ENCODE measurements at places on chromosomes 3 and 15.

GRCh38 chr15:101437618-101438481 is 51.7 kb downstream of the PCSK6 start:
- no peak for DNase-seq

DNA sequence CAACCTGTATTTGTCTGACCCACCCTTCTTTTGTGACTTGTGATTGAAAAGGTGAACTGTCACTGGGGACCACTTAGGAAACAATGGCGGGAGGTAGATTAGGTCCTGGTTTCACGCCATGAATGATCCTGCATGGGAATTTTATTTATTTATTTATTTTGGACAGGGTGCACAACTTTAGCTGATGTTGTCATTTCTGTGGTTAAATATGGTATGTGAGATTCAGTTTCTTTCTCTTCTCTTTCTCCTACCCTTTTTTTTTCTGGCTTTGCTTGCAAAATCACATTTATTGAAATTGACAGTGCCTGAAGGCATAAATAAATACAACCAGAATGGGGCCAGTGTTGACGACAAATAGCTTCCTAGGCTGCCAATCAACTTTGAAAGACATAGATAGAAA is 18.0 kb upstream of the HTR3E start:
- no peak for DNase-seq

DNA sequence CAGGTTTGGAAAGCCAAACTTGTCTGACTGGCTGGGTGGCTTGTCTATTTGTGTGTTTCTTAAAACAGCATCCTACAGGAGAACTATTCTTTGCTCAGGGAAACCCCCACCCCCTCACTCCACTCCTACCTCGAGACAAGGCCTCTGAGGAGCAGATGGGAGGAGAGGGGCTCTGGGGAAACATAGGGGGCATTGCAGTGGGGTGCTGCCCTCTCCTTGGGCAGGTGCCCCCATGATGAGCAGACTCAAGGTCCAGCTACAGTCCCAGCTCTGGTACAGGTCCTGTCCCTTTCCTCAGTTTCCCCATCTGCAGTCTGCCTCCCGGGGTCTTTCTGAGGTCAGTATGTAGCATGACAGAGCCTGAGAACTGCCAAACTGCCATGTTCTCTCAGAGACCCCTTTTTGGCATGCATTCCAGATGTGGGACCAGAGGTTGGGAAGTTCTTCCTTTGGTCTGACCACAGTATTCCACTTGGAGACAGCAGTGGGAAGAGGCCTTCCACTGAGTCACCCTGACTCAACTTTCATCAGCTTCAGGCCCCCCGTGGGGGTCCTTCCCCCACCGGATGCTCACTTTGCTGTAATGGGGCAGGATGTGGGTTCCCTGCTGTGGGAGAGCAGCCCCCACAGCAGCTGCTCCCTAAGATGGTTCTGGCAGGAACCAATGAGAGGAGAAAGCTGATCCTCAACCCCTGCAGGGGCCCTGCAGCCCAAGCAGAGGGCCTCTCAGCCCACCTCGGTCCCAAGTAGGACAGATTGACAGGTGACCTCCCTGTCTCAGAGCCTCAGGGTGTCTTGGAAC is 32.3 kb upstream of the CYP11A1 start:
- DNase-seq = no peak

GRCh38 chr3:189726277-189726676 is 95.1 kb downstream of the TP63 start:
- no peak for DNase-seq

DNA sequence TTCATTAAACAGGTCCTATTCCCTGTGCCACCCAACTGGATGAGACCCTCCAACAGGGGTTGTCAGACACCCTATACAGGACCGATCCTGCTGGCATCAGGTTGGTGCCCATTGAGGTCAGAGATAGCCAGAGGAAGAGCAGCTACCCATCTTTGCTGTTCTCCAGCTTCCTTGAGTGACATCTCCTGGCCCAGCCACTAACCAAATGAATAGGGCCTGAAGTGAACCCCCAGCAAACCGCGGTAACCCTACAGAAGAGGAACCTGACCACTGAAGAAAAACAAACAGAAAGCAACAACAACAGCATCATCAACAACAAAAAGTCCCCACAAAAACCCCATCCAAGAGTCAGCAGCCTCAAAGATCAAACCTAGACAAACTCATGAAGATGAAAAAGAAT is 133.6 kb upstream of the ARPP21 start:
- no peak for DNase-seq

GRCh38 chr3:183896610-183897009 is 11.9 kb upstream of the PARL start:
- DNase-seq = no peak

- peak; percentile 52 for DNase-seq
These were observed 2.2 kb downstream of the MAPK6 start for GRCh38 chr15:52021128-52021671.

GRCh38 chr3:196272826-196273225 is 14.7 kb downstream of the PCYT1A start:
- DNase-seq = no peak

GRCh38 chr3:40979962-40980361 is 219.3 kb upstream of the CTNNB1 start:
- DNase-seq = no peak

DNA sequence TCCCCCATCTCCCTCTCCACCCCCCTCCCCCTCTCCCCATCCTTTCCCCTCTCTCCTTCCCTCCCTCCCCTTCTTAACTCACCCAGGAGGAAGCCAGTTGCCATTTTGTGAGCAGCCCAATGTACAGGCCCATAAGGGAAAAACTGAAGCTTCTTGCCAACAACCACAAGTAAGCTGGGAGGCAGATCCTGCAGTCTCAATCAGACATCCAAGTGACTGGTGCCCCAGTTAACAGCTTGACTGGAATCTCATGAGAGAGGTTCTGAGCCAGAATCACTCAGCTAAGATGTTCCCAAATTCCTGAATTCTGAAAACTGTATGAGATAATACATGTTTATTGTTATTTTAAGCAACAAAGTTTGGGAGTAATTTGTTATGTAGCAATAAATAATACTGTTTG is 90.7 kb downstream of the C3orf70 start:
- no peak for DNase-seq

GRCh38 chr15:86446253-86446640 is 366.6 kb downstream of the AGBL1 start:
- DNase-seq = no peak

GRCh38 chr3:54931182-54931581 is 3.3 kb upstream of the LRTM1 start:
- DNase-seq = no peak

DNA sequence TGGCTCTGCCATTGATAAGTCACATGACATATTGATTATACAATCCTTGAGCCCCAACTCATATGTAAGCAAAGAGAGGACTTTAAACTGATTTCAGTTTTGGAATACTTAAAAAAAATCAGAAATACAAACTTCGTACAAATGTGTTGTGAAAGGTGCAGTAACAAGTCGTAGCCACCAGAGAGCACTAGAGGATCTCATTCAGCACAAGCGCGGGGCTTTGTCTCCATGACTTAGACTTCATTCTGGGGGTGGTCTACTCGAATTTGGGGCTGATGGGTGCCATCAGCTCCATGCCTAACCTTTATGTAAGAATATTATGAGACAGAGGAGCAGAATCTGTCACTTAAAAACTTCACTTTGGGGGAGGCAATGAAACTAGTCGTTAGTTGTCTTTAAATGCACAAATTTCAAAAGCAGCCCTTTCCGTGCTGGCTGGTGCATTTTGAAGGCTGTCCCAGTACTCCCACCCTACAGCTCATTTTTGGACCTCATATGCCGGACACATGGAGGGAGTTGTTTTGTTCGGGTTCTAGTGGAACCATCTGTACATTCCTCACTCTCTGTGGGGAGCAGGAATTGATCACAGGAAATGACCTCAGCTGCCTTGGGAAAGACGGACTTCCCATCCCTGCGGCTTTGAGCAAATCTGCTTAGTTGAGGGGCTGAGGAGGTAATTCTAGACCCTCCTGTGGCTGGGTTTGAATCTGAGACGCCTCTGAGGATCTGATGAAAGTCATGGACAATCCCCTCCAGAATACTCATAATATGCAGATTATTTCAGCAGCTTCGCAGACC is 27.5 kb upstream of the MASP1 start:
- peak; percentile 69 for DNase-seq

DNA sequence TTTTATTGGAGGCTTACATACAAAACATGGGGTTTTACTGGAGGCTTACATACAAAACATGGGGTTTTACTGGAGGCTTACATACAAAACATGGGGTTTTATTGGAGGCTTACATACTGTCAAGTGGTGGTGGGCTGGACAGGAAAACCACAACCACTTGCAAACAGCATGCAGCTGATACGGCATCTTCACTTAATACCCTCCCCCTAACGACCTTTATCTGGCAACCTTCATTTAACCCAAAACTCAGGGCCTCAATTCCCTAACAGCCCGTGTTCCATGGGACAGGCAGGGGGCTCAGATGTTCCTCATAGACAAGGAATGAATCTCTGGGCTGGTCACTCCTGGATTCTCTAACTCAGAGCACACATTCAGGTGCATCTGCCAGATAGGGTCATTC is 137.1 kb downstream of the CD47 start:
- no peak for DNase-seq

Measured in cardiac muscle cell (in vitro differentiated cells and primary cell).